HCT116 (cell line): ENCODE measurements at places on chromosomes 5 and 9. TPM values are rescaled to one million over a fixed set of nuclear protein-coding genes. Genes with fewer than 3 reads are reported as not detected.

Gene HMHB1
- total RNA-seq, result not detected

Gene TXNDC8
- not detected for total RNA-seq

Gene FOXD4L6
- total RNA-seq, result 0.54 TPM

Gene NUDCD2
- total RNA-seq, result 56.8 TPM

DNA sequence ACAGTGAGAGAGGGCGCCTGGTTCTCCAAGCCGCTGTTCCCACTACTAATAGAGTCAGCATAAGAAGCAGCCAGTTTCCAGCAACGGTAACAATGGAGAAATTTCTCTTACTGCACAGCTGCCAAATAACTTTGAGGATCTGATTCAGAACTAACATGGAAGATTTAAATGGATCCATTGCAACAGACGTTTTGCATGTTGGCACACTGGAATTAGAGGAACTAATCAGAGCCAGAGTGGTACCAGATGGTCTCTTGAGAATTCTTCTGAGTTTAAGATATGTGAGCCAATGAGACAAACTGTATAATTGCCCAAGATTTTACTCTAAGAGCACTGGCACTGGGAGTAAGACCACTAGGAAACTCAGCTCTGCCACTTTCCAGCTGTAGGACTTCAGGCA is 186.5 kb downstream of the EFNA5 start:
- no peak for DNase-seq

GRCh38 chr5:54696931-54697330 is 179.4 kb downstream of the SNX18 start:
- no peak for DNase-seq

GRCh38 chr5:180494510-180495181 is 467 bp downstream of the CNOT6 start:
- DNase-seq, result no peak

GRCh38 chr5:135834639-135835529 is at the start of gene SLC25A48:
TSS of gene SLC25A48 (plus strand) at chr5:135834663. CDS start at chr5:135834848, 185 bp downstream.
- peak; percentile 58 for DNase-seq

- no peak for DNase-seq
Measured at GRCh38 chr5:173718469-173718868, 102.0 kb upstream of the BOD1 start.

GRCh38 chr5:124236361-124237205 is 509.9 kb downstream of the ZNF608 start:
- DNase-seq, result no peak

DNA sequence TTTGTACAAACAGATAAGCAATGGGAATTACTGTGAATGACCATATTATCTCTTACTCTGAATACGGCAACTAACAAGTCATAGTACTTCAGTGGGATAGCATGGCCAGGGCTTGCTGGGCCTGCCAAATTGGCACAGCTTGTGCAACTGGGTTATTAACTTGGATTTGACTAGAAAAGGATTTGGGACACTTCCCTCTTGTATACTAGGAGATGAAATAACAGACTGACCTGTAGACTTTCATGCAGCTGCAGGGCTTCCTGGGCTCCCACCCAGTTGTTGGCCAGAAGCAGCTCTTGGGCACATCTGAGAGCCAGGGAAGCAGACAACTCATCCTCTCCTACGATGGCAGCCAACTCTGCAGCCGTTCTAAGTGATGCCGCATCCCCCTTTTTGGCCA is 39.8 kb downstream of the CNOT8 start:
- no peak for DNase-seq

- DNase-seq, result no peak
Measured at GRCh38 chr9:130847306-130848217, 12.5 kb downstream of the ABL1 start.
